ENCODE measurements at places on chromosomes 4 and X.

GRCh38 chrX:153487590-153488071 is 7.1 kb upstream of the BGN start:
- H3K4me3 ChIP-seq: no peak overlapping the region
- DNase-seq: no peak
- H3K4me1 ChIP-seq: peaks cover 4% of the 10 kb centered on the region
- peak overlapping the region; percentile 68 for H3K27ac ChIP-seq
- no peaks in the 10 kb centered on the region for H3K27me3 ChIP-seq

GRCh38 chrX:39905946-39906345 is 191.8 kb downstream of the BCOR start:
- H3K27me3 ChIP-seq: no peaks in the 10 kb centered on the region
- DNase-seq: no peak
- no peak overlapping the region for H3K4me3 ChIP-seq
- H3K36me3 ChIP-seq: no peaks in the 10 kb centered on the region

DNA sequence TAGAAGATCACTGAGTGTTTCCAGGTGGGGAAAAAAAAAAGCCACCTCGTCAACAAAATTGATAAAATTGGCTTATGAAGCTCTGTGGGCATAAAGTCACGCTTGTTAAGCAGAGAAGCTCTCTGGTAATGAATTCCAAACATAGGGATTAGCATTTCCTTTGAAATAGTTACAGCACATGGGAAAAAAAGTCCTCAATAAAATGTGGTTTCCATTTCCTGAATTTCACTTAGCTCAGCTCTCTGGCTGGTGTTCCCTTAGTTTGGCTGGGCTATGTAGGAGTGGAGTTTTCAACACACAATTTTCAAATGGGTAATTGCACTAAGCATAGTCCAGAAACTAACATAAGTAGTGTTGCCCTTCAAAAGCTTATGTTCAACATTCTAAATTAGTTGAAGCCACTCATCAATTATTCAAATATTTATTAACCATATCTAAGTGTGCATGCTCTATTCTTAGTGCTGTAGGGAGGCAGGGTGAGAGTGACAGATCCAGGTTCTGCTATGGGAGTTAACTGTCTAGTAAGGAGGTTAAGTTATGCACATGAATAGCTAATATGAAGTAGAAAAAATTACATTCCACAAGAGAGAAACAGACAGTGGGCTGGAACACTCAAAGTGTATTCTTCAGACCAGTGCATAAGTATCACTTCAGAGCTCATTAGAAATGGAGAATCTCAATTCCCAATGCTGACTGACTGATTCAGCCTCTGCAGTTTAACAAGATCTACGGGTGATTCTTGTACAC is 445.7 kb downstream of the SMARCA1 start:
- H3K4me3 ChIP-seq: no peak overlapping the region
- H3K27ac ChIP-seq: no peak overlapping the region
- no peaks in the 10 kb centered on the region for H3K27me3 ChIP-seq
- no peaks in the 10 kb centered on the region for H3K4me1 ChIP-seq
- no peak for DNase-seq

GRCh38 chr4:127920521-127920920 is 39.8 kb downstream of the PLK4 start:
- no peaks in the 10 kb centered on the region for H3K4me1 ChIP-seq
- H3K27ac ChIP-seq: no peak overlapping the region
- H3K4me3 ChIP-seq: no peak overlapping the region
- no peak for DNase-seq
- H3K36me3 ChIP-seq: peaks cover 58% of the 10 kb centered on the region

- no peak overlapping the region for H3K27ac ChIP-seq
- H3K4me1 ChIP-seq: no peaks in the 10 kb centered on the region
- DNase-seq: no peak
- H3K4me3 ChIP-seq: no peak overlapping the region
- H3K27me3 ChIP-seq: no peaks in the 10 kb centered on the region
These were observed 78.2 kb downstream of the FAM47A start for GRCh38 chrX:34053931-34054330.

GRCh38 chr4:101418055-101418454 is 70.7 kb upstream of the PPP3CA start:
- peaks cover 5% of the 10 kb centered on the region for H3K4me1 ChIP-seq
- no peaks in the 10 kb centered on the region for H3K27me3 ChIP-seq
- H3K36me3 ChIP-seq: no peaks in the 10 kb centered on the region
- H3K27ac ChIP-seq: no peak overlapping the region

GRCh38 chrX:78048052-78048451 is 56.0 kb upstream of the PGK1 start:
- no peak overlapping the region for H3K27ac ChIP-seq
- no peaks in the 10 kb centered on the region for H3K27me3 ChIP-seq
- DNase-seq: no peak
- no peak overlapping the region for H3K4me3 ChIP-seq
- H3K36me3 ChIP-seq: peaks cover 23% of the 10 kb centered on the region
- no peaks in the 10 kb centered on the region for H3K4me1 ChIP-seq

DNA sequence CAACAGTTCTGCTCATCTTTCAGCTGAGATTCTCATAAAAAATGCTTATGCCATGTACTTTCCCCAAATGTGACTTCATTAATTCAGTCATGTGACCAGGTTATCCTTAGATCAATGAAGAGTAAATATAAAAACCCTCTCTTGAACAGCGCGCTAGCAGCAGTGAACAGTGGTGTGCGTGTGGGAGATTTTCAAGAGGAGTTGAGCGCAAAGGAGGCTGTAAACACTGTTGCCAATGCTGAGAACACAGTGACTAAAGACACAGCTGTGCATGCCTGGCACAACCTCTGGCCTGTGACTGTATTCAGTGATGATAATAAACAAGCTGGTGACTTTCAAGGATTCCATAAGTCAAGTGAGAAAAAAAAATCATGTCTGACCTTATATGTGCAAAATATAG is 25.1 kb downstream of the MSX1 start:
- DNase-seq: no peak
- no peak overlapping the region for H3K4me3 ChIP-seq

DNA sequence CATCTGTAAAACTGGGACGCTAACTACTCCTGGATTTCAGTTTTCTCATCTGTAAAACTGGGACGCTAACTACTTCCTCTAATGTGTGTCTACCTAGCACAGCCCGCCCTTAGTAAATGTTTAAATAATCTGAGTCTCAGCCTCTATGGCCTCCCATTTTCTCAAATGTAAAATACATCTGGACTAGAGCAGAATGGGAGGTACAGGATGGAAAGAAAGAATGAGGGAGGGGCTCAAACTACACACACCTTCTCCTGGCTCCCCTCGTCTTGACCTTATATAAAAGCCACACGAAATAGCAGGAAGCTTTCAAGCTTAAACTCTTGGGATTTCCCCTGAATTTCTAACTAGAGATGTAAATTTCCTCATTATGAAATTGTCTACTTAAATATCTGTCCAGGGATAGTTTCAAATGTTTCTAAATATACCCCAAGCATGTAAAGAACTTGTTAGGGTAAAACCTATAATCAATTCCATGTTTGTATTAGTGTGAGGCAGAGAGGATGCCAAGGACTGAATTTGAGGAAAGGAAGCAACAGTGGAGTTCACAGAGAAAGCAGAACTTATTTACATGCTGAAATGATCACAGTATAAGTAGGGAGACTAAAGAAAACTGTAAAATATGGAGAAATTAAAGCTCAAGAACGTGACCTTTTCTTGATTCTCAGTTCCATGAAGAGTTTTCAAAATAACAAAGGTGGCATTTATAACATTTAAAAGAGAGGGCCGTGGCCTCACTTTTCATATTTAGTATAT is 220.0 kb downstream of the NWD2 start:
- H3K36me3 ChIP-seq: no peaks in the 10 kb centered on the region
- H3K4me1 ChIP-seq: no peaks in the 10 kb centered on the region
- no peak overlapping the region for H3K27ac ChIP-seq
- DNase-seq: no peak
- H3K4me3 ChIP-seq: no peak overlapping the region
- H3K27me3 ChIP-seq: no peaks in the 10 kb centered on the region

DNA sequence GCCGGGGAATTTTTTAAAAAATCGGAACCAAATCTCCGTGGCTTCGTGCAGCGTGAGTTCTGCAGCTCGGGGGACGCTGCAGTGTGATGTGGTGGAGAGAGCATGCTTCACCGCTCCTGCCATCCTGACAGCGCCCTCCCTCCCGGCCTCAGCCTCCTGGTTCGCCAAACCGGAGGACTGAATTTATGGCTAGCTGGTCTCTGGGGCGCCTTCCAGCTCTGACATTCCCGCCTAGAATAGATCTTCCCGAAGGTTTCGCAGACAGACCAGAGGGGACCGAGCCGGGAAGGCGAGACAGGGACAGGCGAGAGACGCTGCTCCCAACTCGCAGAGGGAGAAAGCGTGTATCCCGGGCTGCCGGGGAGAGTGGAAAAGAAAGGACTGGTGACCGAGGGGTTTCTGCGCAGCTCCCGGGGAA is 25.9 kb downstream of the HOPX start:
- peak overlapping the region; percentile 56 for H3K4me3 ChIP-seq
- peaks cover 11% of the 10 kb centered on the region for H3K36me3 ChIP-seq
- no peak for DNase-seq
- H3K27ac ChIP-seq: peak overlapping the region; percentile 67
- H3K4me1 ChIP-seq: peaks cover 31% of the 10 kb centered on the region
- H3K27me3 ChIP-seq: peaks cover 29% of the 10 kb centered on the region

- no peak overlapping the region for H3K4me3 ChIP-seq
- H3K4me1 ChIP-seq: no peaks in the 10 kb centered on the region
- H3K36me3 ChIP-seq: no peaks in the 10 kb centered on the region
- H3K27me3 ChIP-seq: no peaks in the 10 kb centered on the region
- no peak overlapping the region for H3K27ac ChIP-seq
These were observed 146.0 kb upstream of the FRMPD4 start for GRCh38 chrX:11992271-11992670.

DNA sequence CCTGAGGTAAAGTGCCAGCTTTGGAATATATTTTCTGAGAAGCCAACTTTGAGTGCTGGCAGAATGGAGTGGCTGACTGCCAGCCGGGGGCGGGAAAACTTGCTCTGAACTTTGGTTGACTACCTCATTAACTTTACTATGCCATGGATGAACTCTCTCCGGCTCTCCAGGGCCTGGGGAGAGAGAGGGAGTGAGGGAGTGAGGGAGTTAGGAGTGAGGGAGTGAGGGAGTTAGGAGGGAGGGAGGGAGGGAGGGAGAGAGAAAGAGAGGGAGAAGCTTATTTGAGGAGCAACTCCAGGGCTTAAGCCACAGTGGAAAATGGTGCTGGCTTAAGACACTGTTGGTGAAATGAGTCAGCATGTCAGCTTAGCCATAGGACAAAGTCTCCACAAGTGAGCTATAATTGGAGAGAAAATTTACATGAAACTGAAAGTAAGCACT is 280.9 kb upstream of the RPS6KA3 start:
- DNase-seq: no peak
- H3K27ac ChIP-seq: no peak overlapping the region
- no peaks in the 10 kb centered on the region for H3K27me3 ChIP-seq
- H3K36me3 ChIP-seq: no peaks in the 10 kb centered on the region
- no peaks in the 10 kb centered on the region for H3K4me1 ChIP-seq
- H3K4me3 ChIP-seq: no peak overlapping the region

GRCh38 chr4:98728433-98728832 is 70.0 kb upstream of the TSPAN5 start:
- no peak for DNase-seq
- H3K4me3 ChIP-seq: no peak overlapping the region
- H3K4me1 ChIP-seq: no peaks in the 10 kb centered on the region

- H3K4me1 ChIP-seq: no peaks in the 10 kb centered on the region
- H3K27me3 ChIP-seq: no peaks in the 10 kb centered on the region
- H3K4me3 ChIP-seq: no peak overlapping the region
- no peaks in the 10 kb centered on the region for H3K36me3 ChIP-seq
- DNase-seq: no peak
These were observed 122.0 kb upstream of the RLIM start for GRCh38 chrX:74736450-74736849.

GRCh38 chr4:93710101-93710846 is 118.3 kb upstream of the ATOH1 start:
- no peaks in the 10 kb centered on the region for H3K36me3 ChIP-seq
- no peaks in the 10 kb centered on the region for H3K4me1 ChIP-seq
- no peak for DNase-seq
- H3K27me3 ChIP-seq: no peaks in the 10 kb centered on the region
- H3K27ac ChIP-seq: no peak overlapping the region

Measured in lower lobe of right lung (tissue), 2 donors.